ENCODE measurements at places on chromosomes 11 and 22. TPM values are rescaled to one million over a fixed set of nuclear protein-coding genes. Genes with fewer than 3 reads are reported as not detected.

GAS2L1 gene
- 17.1 TPM for total RNA-seq

C11orf97 gene
- total RNA-seq = not detected

ACTN3 gene
- not detected for total RNA-seq

GUCY1A2 gene
- total RNA-seq = 9.0 TPM

GLB1L2 gene
- total RNA-seq = 1.4 TPM

GSTP1 gene
- total RNA-seq = 391 TPM

GTSE1 gene
- 0.42 TPM for total RNA-seq

RFPL3 gene
- total RNA-seq = not detected

DMC1 gene
- total RNA-seq = 2.1 TPM

SPDYC gene
- total RNA-seq = not detected

GGA1 gene
- total RNA-seq = 25.7 TPM

RCOR2 gene
- 7.5 TPM for total RNA-seq

Measured in right cardiac atrium (tissue), 5 donors.